Breast epithelium (tissue), 4 donors: ENCODE measurements at places on chromosomes 3 and 15. TPM values are rescaled to one million over a fixed set of nuclear protein-coding genes. Genes with fewer than 3 reads are reported as not detected.

- no peak overlapping the region for H3K4me3 ChIP-seq
- H3K4me1 ChIP-seq: no peaks in the 10 kb centered on the region
- no peaks in the 10 kb centered on the region for H3K36me3 ChIP-seq
- H3K27ac ChIP-seq: no peak overlapping the region
- DNase-seq: no peak
These were observed 69.8 kb upstream of the WNT5A start for GRCh38 chr3:55556619-55557537.

- no peak for DNase-seq
- no peak overlapping the region for H3K4me3 ChIP-seq
- no peak overlapping the region for H3K27ac ChIP-seq
These were observed 14.3 kb downstream of the RHOA start for GRCh38 chr3:49397470-49397869.

DNA sequence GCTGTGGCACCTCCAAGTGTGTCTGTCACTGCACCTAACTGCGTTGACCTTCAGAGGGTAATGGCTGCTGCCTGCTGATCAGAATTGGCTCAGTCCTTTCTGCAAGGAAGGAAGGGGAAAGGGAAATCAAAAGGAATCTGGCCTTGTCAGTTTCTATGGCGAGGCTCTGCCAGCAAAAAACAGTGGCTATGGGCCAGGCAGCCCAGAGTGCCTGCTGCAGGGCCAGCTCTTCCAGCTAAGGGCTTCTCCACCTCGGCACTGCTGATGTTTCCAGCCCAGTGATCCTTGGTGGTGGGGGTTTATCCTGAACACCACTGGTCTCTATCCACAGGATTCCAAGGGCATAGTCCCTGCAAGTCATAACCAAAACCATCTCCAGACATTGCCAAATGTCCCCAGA is 184.3 kb downstream of the TJP1 start:
- no peaks in the 10 kb centered on the region for H3K4me1 ChIP-seq
- H3K27ac ChIP-seq: no peak overlapping the region
- peaks cover 14% of the 10 kb centered on the region for H3K27me3 ChIP-seq
- DNase-seq: no peak
- H3K4me3 ChIP-seq: no peak overlapping the region

DNA sequence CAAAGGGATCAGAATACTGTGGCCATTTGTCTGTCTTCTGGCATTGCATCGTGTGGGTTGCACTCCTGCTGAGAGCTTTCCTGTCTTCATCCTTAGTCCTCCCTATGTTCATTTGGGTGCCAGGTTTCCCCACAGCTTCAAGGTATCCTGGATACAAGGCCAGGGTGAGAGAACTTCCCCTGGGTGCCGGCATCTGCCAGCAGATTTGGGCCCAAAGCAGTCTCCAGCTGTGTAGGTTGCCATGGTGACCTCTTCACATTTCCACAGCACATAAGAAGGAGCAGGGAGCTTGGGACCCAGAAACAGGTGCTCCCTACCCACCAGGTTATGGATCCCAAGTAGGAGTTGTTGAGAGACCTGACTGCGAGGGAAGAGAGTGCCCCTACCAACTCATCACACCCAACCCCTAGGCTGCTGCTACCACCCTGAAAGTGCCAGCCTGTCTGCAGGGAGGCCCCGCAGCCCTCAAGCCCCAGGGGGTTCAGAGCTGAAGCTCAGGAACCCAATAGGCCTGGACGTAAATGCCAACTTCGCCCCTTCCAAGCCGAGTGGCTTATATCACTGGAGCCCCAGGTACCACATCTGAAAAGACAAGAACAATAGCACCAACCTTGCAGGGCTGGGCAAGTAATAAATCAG is 19.9 kb downstream of the TTC21A start:
- no peaks in the 10 kb centered on the region for H3K4me1 ChIP-seq
- H3K36me3 ChIP-seq: no peaks in the 10 kb centered on the region
- no peak overlapping the region for H3K4me3 ChIP-seq

DNA sequence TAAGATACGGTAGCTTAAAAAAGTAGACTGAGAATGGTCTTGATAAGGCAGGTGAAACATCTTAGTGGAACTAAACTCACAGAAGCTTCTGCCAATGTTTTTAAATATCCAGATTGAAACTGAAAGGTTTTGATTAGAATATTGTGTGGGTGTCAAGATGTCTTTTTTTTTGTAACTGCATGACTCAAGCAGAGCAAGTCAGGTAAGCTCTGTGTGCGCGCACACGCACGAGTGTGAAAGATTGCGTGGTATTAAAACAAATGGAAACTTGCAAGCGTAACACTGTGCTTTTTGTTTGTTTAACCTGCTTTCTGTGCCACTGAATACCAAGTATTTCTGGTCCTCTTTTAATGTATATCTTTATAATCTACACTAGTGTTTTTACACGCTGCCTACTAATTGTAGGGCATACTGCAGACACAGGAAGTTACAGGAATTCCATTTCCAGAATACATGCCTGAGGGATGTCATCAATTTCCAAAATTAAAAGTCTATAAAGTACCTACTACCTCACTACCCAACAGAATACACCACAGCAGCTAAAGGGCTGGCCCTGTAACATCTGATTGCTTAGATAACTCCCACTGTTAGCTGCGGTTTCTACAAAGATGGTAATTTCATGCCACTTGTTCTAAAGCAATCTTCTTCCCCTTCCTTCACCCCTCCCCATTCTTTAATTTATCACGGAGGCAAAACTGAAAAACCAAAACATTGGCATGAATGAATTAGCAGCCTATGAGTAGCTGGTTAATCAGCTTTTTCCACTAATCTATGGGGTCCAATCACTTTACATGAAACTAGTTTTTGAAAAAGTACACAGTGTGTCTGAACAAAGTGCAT is 472.8 kb downstream of the SHQ1 start:
- H3K36me3 ChIP-seq: peaks cover 3% of the 10 kb centered on the region
- H3K27me3 ChIP-seq: no peaks in the 10 kb centered on the region
- no peak overlapping the region for H3K4me3 ChIP-seq
- DNase-seq: no peak
- H3K27ac ChIP-seq: no peak overlapping the region
- no peaks in the 10 kb centered on the region for H3K4me1 ChIP-seq

DNA sequence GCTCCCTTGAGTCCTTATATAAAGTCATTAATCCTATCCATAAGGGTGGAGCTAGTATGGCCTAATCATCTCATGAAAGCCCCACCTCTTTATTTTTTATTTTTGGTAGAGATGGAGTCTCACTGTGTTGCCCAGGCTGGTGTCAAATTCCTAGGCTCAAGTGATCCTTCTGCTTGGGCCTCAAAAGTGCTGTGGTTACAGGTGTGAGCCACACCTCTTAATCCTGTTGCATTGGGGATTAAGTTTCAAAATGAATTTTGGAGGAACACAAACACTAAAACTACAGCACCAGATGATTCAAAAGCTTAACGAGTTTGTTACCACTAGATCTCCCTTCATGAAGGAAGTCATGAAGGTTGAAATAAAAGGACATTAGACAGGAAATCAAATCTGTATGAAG is 27.7 kb downstream of the RAB7A start:
- DNase-seq: no peak
- no peaks in the 10 kb centered on the region for H3K4me1 ChIP-seq
- H3K4me3 ChIP-seq: no peak overlapping the region
- H3K36me3 ChIP-seq: no peaks in the 10 kb centered on the region
- H3K27me3 ChIP-seq: no peaks in the 10 kb centered on the region
- H3K27ac ChIP-seq: no peak overlapping the region

DNA sequence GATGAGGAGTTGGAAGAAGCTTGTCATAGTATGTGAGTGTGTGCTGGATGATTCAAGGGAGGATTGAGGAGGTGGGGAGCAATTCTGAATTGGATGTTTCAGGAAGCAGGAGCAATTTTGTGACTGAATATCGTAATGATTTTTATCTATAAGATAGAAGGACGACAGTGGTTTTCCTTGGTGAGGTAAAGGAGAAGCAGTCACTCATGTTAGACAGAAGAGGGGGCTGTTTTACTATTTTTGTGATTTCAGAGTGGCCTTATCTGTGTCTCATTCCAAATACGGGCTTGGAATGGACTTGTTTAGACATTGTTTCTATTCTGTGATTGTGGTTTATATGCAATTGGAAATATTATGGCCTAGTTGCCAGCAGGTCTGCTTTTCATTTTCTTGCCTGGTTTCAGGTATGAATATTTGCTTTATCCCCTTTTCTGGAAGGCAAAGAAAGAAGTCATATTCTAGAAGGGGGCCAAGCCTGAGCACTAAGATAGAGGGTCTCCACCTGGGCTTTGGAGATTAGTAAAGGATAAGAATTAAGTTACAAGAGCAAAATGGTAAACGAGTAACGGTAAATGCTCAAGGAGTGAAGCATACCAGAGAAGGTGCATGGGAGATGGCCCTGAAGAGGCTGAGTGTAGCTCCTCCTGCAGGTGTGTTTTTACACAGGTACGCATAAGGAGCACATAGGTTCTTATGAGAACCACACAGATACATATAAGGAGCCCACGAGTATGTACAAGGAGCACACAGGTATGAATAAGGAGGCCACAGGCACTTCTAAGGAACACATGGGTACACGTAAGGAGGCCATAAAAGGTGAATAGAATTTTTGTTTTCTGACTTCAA is 124.6 kb upstream of the KCNAB1 start:
- H3K27ac ChIP-seq: no peak overlapping the region
- H3K4me1 ChIP-seq: no peaks in the 10 kb centered on the region
- no peak overlapping the region for H3K4me3 ChIP-seq
- DNase-seq: no peak

GRCh38 chr15:80929689-80930088 is 59.9 kb downstream of the MESD start:
- no peaks in the 10 kb centered on the region for H3K4me1 ChIP-seq
- DNase-seq: no peak
- no peaks in the 10 kb centered on the region for H3K27me3 ChIP-seq

GRCh38 chr15:68399096-68400065 is 32.6 kb downstream of the ITGA11 start:
- no peaks in the 10 kb centered on the region for H3K4me1 ChIP-seq
- no peak overlapping the region for H3K4me3 ChIP-seq
- no peaks in the 10 kb centered on the region for H3K27me3 ChIP-seq
- no peaks in the 10 kb centered on the region for H3K36me3 ChIP-seq
- no peak for DNase-seq

DNA sequence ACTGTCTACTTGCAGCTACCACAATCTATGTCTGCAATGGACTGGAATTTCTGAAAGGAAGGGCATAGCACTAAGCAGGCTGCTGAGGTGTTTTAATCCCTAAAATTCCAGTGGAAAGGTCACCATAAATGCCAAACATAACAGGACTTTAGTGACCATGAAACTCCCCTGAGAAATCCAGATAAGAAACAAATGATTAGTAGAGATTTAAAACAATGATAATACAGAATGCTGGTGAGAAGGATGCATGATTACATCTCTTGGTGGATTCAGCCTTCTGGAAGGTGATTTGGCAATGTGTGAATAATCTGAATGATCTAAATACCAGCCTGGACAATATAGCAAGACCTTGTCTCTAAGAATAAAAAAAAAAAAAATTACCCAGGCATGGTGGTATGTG is 475.0 kb upstream of the CBLB start:
- no peak for DNase-seq
- H3K36me3 ChIP-seq: no peaks in the 10 kb centered on the region
- H3K27me3 ChIP-seq: no peaks in the 10 kb centered on the region
- H3K4me1 ChIP-seq: no peaks in the 10 kb centered on the region

DNAH1 gene
- total RNA-seq: 11.5 TPM

GPR87 gene
- total RNA-seq: 3.4 TPM

KAT2B gene
- total RNA-seq: 34.7 TPM

SECISBP2L gene
- 49.2 TPM for total RNA-seq

CSTA gene
- 9.1 TPM for total RNA-seq

SLC35G2 gene
- total RNA-seq: 9.5 TPM

PLCL2 gene
- 21.9 TPM for total RNA-seq

IL20RB gene
- total RNA-seq: 1.6 TPM

ISL2 gene
- total RNA-seq: not detected
